ENCODE measurements at places on chromosomes 5 and 9.

- no peak for DNase-seq
Observed at GRCh38 chr5:75053054-75053303, 621 bp upstream of the GCNT4 start.

DNA sequence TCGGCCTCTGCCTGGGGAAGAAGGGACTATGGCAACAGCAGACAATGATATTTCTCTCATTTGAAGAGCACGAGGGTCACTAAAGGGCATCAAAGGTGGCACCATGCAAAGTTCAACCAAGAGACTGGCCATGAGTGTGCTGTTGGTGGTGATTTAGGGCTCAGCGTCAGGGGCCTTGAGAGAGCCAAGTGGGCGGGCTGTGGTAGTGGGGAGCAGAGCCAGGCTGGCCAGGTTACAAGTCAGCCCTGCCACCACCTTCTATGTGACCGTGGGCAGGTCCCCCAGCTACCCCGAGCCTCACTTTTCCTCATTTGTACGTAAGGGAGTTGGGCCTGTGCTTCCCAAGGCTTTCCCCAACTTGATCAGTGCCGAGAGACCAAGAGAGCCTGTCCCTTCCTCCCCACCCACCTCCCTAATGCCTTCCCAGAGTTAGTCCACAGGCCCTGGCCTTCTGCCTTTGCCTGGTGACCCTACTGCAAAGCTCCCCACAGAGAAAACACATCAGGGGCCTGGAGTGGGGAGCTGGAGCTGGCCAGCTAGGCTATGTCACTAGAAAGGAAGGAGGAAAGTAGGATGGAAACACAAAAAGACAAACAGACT is 104.3 kb downstream of the PDE6A start:
- DNase-seq = no peak

GRCh38 chr9:77802515-77803293 is 154.6 kb upstream of the GNA14 start:
- no peak for DNase-seq

DNA sequence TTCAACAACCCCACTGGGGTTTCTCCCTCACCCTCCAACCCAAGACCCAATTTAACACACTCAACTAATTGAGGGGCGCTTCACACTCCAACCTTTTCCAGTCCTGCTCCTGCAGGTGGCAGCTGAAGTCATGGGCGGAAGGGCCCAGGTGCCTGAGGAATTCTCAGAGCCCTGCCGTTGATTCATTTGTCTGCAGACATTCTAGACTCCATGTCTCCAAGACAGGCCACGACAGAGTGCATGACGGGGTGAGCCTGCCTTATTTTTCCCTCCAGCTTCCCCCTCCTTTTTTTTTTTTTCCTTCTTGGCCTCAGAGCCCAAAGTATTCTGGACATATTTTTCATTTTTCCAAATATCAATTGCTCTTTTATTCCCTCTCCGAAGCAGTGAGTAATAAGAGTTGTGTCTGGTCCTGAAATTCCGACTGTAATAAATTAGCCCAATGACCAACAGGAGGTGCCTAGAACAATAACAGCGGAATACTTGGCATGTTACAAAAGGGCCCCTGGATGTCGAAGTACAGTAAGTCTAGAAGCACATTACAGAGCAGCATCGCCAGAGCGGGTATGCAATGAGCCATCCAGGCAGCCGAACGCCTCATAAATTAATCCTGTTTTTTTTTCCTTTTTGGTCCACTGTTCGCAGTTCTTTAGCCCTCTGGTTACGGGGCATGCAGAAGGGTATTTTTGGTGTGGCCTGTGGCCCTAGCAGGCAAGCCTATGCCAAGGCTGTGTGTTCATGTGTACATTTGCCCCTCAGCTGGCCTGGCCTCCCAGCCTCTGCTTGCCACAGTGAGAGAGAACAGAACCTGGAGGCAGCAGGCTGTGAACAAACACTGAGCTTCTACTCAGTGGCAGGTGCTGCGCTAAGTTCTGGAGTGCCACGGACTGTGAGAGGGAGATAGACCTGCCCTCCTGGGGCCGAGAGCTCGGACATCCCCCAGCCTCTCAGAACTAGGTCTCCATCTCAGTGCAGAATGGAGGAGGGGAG is 8.6 kb upstream of the SMIM23 start:
- DNase-seq = no peak

Measured in effector CD4-positive, alpha-beta T cell (primary cell).